ENCODE measurements at places on chromosomes 2 and 18. TPM values are rescaled to one million over a fixed set of nuclear protein-coding genes. Genes with fewer than 3 reads are reported as not detected.

TMEM163 gene
- total RNA-seq, result 2.8 TPM

SPP2 gene
- total RNA-seq, result not detected

HRH4 gene
- not detected for total RNA-seq

TNFAIP6 gene
- 2.0 TPM for total RNA-seq

NPHP1 gene
- total RNA-seq, result 3.3 TPM

PDE11A gene
- total RNA-seq, result 0.19 TPM

LIMS2 gene
- total RNA-seq, result 4.9 TPM

THSD7B gene
- 2.2 TPM for total RNA-seq

TSGA10 gene
- total RNA-seq, result 7.4 TPM

TXNL1 gene
- 85.8 TPM for total RNA-seq

RAB27B gene
- 0.60 TPM for total RNA-seq

OSBPL1A gene
- 77.1 TPM for total RNA-seq

DNA sequence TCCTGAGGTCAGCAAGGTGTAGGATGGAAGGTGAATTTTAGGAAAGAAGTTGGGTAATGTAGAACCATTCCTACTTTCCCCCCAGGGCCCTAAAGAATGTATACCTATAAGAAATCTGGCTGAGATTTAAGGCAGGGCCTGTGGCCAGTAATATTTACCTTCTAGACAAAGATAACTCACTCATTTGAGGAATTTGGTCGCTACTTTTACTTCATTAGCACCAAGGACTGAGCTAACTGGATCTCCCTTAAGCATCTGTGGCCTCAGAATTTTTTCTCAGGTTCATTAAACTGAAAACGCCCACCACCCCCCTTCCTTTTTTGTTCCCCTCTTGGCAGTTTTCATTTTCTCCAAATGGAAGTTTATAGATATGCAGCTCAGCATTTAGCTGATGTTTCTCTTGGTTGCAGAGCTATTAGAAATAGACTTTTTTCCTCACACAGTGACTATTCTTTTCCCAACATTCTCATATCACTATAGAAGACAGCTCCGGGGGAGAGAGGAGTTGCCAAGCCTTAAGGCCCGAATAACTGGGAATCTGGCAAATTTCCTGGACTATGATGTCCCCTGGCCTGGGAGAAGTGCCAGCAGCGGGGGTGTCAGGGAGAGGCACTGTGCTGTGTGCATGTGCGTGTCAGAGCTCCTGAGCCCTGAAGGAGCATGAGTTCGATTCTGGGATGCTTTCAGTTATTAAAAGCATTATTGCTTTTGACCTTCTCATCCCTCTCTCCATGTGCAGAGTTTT is 310.9 kb downstream of the PRKCE start:
- no peak overlapping the region for H3K4me3 ChIP-seq
- no peak for DNase-seq
- no peaks in the 10 kb centered on the region for H3K36me3 ChIP-seq
- no peaks in the 10 kb centered on the region for H3K27me3 ChIP-seq
- H3K4me1 ChIP-seq, result peaks cover 4% of the 10 kb centered on the region
- H3K27ac ChIP-seq, result no peak overlapping the region

- H3K4me3 ChIP-seq, result no peak overlapping the region
- H3K4me1 ChIP-seq, result no peaks in the 10 kb centered on the region
- H3K27ac ChIP-seq, result no peak overlapping the region
- no peaks in the 10 kb centered on the region for H3K36me3 ChIP-seq
- no peaks in the 10 kb centered on the region for H3K27me3 ChIP-seq
Observed at GRCh38 chr2:157990173-157990572, 111.5 kb upstream of the UPP2 start.

DNA sequence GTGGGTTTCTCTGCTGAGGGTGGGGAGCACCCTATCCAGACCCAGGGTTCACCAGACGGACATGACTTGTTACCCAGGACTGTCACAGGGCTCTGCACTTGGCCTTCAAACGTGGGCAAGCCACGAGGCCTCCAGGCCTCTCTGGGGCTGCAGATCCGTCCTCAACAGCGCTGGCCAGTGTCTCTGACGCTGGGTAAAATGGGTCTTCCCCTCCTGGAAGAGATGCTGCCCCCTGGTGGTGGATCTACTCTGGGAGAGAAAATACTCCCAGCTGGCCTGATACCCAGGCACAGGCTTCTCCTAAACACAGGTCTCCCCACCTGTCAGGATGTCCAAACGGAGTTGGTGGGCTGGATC is 3.7 kb downstream of the GPR17 start:
- peaks cover 5% of the 10 kb centered on the region for H3K4me1 ChIP-seq
- no peak overlapping the region for H3K27ac ChIP-seq
- H3K27me3 ChIP-seq, result no peaks in the 10 kb centered on the region
- no peak for DNase-seq
- H3K4me3 ChIP-seq, result no peak overlapping the region
- H3K36me3 ChIP-seq, result no peaks in the 10 kb centered on the region

DNA sequence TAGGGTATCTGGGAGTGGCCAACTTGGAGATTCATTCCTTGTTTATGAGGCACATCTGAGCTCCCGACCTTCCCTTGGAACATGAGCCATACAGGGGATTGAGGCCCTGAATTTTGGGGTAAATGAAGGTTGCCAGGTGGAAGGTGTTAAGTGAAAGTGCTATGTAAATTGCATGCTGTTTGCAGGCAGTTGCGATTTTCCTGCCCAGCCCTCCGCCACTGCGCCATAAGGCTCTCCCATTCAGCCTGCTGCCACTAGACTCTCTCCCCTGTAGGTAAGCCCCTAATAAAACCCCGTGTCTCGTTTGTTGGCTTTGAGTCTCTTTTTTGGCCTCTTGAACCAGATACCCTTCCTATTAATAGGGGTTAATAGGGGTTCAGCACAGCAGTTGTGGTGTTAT is 33.8 kb downstream of the PCARE start:
- H3K27ac ChIP-seq, result no peak overlapping the region
- H3K4me1 ChIP-seq, result no peaks in the 10 kb centered on the region
- H3K4me3 ChIP-seq, result no peak overlapping the region
- DNase-seq, result no peak

DNA sequence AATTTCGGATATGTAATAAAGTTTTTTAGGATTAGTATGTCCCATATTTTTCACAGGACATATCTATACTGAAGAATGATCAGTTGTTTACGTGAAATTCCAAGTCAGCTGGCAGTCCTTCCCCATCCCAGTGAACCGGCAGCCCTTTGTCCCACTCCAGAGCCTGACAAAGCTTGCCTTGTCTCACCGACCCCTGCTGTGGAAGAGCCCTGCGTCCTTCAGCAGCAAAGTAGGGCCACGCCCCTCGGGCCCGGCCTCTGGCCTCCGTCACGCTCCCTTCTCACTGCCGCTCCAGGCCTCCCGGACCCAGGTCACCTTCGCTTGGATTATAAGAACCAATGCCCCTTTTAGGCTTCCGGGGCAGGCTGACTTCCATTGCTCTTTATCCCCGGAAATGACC is 89.8 kb upstream of the TGIF1 start:
- no peak overlapping the region for H3K4me3 ChIP-seq
- H3K27me3 ChIP-seq, result no peaks in the 10 kb centered on the region
- H3K27ac ChIP-seq, result no peak overlapping the region
- no peaks in the 10 kb centered on the region for H3K36me3 ChIP-seq
- DNase-seq, result no peak

- H3K4me3 ChIP-seq, result no peak overlapping the region
- no peaks in the 10 kb centered on the region for H3K4me1 ChIP-seq
- H3K27ac ChIP-seq, result no peak overlapping the region
- H3K36me3 ChIP-seq, result no peaks in the 10 kb centered on the region
- DNase-seq, result no peak
Observed at GRCh38 chr2:23207871-23208270, 177.1 kb upstream of the KLHL29 start.

GRCh38 chr18:8050616-8051329 is 483.7 kb downstream of the PTPRM start:
- no peak overlapping the region for H3K4me3 ChIP-seq
- DNase-seq, result no peak
- H3K27me3 ChIP-seq, result no peaks in the 10 kb centered on the region
- H3K36me3 ChIP-seq, result no peaks in the 10 kb centered on the region
- H3K27ac ChIP-seq, result no peak overlapping the region
- H3K4me1 ChIP-seq, result peaks cover 3% of the 10 kb centered on the region

DNA sequence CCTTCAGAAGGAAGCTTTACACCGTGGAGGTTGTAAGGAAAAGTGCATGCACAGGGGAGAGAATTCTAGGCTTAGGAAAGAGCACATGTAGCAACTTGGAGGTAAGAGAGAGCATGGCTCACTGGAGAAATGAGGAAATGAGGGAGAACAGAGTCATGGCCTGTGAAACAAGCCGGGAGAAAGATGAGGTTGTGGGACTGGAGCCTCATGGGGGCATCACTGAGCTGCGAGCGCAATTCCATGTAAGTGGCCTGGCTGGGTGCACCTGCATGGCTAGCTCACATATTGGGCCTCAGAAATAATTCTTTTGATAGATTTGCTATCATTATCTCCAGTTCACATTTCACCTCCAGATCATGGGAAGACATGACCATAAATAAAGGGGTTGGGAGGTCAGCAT is 785.5 kb upstream of the RAB6C start:
- H3K27me3 ChIP-seq, result no peaks in the 10 kb centered on the region
- peaks cover 6% of the 10 kb centered on the region for H3K4me1 ChIP-seq
- H3K27ac ChIP-seq, result no peak overlapping the region
- H3K4me3 ChIP-seq, result no peak overlapping the region

DNA sequence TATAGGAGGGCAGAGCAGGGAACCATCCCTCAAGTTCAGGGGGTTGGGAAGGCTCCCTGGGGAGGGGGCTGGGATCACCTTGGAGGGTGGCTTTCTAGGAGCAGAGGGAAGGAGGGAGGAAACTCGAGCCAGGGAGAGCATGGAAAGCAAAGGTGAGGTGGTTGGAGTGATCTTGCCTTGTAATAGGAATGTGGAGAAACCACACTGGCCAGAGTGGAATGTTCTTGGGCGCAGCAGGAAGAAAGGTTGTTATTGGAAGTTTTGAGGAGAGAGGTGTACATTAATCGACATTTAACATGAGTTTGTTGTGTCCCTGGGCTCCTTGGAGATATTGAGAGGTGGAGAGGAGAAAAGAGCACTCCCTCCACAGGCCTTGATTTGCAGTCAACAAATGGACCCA is 272.2 kb downstream of the PRKCE start:
- H3K4me1 ChIP-seq, result no peaks in the 10 kb centered on the region
- no peaks in the 10 kb centered on the region for H3K36me3 ChIP-seq
- H3K27ac ChIP-seq, result no peak overlapping the region
- no peaks in the 10 kb centered on the region for H3K27me3 ChIP-seq

DNA sequence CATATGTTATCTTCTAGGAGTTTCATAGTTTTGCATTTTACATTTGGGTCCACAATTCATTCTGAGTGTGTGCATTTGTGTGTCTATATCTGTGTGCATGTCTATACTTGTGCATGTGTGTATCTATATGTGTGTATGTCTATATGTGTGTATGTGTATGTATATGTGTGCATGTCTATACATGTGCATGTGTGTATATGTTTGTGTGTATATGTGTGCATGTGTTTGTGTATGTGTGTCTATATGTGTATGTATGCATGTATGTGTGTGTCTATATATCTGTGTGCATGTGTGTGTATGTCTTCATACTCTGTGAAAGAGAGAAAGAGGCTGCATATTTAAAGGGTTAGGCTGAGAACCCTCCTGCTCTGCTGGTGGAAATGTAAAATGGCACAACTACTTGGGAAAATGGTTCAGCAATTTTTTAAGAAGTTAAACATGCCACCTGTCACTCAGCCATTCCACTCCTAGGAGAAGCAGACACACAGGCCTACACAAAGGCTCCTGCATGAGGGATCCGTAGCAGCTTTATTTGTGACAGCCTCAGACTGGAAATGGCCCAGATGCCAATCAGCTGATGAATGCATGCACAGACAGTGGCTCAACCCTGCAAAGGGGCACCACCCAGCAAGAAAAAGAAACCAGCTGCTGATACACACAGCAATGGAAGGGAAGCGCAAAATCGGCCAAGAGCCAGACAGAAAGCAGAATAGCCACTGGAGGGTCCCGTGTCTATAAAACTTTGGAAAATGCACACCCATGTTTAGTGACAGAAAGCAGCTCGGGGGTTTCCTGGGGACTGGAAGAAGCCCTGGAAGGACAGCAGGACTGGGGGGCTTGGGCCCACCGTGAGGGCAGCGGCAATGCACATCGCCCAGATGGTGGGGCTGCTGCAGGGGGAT is 146.8 kb downstream of the SEPTIN10 start:
- H3K27ac ChIP-seq, result no peak overlapping the region
- no peak for DNase-seq
- no peak overlapping the region for H3K4me3 ChIP-seq
- no peaks in the 10 kb centered on the region for H3K36me3 ChIP-seq
- H3K27me3 ChIP-seq, result no peaks in the 10 kb centered on the region
- H3K4me1 ChIP-seq, result no peaks in the 10 kb centered on the region

DNA sequence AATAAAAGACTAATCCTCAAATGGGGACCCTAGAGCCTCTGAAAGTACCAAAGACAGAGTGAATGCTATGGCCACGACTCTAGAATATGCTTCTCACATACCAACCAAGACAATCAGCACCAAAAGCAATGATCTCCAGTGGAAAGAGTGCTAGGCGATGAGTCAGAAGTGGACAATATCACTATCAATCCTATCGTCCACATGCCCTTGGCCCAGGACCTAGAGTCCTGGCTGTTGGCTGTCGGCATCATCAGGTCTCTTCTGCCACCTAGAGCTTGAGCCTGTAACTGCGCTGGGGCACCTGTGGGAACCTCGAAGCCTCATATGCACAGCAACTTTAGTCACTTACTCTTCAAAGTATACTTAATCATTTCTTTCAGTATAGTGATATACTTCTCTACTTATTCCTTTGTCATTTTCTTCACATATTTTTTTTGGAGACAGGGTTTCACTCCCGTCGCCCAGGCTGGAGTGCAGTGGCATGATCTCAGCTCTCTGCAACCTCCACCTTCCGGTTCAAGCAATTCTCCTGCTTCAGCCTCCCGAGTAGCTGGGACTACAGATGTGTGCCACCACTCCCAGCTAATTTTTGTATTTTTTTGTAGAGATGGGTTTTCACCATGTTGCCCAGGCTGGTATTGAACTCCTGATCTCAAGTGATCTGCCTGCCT is 29.7 kb downstream of the NOL10 start:
- no peak for DNase-seq
- no peak overlapping the region for H3K4me3 ChIP-seq
- H3K4me1 ChIP-seq, result no peaks in the 10 kb centered on the region

GRCh38 chr2:106961328-106961727 is 75.4 kb upstream of the ST6GAL2 start:
- H3K27ac ChIP-seq, result no peak overlapping the region
- no peak overlapping the region for H3K4me3 ChIP-seq
- H3K4me1 ChIP-seq, result no peaks in the 10 kb centered on the region
- DNase-seq, result no peak
- H3K27me3 ChIP-seq, result no peaks in the 10 kb centered on the region

DNA sequence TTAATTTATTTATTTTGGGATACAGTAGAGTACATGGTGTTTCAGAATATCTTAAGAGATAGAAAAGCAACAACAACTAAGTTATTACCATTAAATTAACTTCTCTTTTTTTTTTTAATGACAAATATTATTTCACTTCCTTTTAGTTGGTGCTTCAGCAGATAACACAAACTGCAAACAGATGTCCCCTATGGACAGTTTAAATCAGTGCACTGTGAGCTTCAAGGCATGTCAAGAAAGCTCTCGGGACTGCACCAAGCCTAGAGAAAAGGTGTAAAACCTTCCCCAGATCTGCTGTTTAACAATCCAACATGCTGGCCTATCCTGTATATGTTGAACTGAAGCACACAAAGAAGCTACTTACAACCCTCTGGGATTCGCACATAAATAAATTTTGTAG is 122.7 kb downstream of the TCF4 start:
- no peak for DNase-seq
- peaks cover 14% of the 10 kb centered on the region for H3K4me1 ChIP-seq
- H3K27ac ChIP-seq, result no peak overlapping the region
- peaks cover 3% of the 10 kb centered on the region for H3K36me3 ChIP-seq

GRCh38 chr18:58493516-58494253 is 135.2 kb downstream of the ALPK2 start:
- H3K4me3 ChIP-seq, result no peak overlapping the region
- H3K36me3 ChIP-seq, result no peaks in the 10 kb centered on the region
- H3K27me3 ChIP-seq, result no peaks in the 10 kb centered on the region
- H3K4me1 ChIP-seq, result peaks cover 3% of the 10 kb centered on the region
- no peak overlapping the region for H3K27ac ChIP-seq
- peak; percentile 54 for DNase-seq
